ENCODE measurements at places on chromosomes 3 and 15.

GRCh38 chr15:57772223-57772957 is 65.9 kb downstream of the POLR2M start:
- H3K4me3 ChIP-seq, result no peak overlapping the region
- no peaks in the 10 kb centered on the region for H3K36me3 ChIP-seq
- H3K4me1 ChIP-seq, result no peaks in the 10 kb centered on the region
- no peak for DNase-seq

- peaks cover 3% of the 10 kb centered on the region for H3K36me3 ChIP-seq
- H3K4me1 ChIP-seq, result peaks cover 8% of the 10 kb centered on the region
- no peak overlapping the region for H3K27ac ChIP-seq
- H3K4me3 ChIP-seq, result no peak overlapping the region
- no peaks in the 10 kb centered on the region for H3K27me3 ChIP-seq
- DNase-seq, result no peak
Measured at GRCh38 chr3:149152420-149152819, 23.0 kb downstream of the HPS3 start.

DNA sequence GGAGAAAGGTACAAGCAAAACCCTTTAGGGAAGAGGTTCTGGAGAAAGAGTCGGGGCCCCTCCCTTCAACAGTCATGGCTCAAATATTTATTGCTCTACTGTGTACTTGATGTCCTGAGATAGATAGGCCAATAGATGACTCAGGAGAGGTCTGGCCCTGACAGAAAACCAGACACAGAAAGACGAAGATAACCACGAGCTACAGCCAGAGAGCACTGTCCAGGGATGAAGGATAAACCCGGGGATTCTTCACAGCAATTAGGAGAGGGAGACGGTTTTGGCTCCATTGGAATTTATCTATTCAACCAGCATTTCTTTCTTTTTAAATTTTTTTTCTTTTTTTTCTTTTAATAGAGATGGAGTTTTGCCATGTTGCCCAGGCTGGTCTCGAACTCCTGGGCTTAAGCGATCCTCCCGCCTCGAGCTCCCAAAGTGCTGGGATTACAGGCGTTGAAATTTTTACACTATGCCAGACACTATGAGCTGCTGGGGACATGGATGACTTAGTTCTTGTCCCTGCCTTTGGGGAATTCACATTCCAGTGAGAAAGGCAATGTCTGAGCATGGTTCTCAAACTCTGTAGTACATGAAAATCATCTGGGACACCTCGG is 4.6 kb upstream of the CIDEC start:
- peak overlapping the region; percentile 92 for H3K27ac ChIP-seq
- no peak overlapping the region for H3K4me3 ChIP-seq
- H3K4me1 ChIP-seq, result peaks cover 6% of the 10 kb centered on the region
- peak; percentile 75 for DNase-seq

GRCh38 chr15:82692171-82692570 is 17.5 kb downstream of the AP3B2 start:
- no peaks in the 10 kb centered on the region for H3K27me3 ChIP-seq
- H3K4me3 ChIP-seq, result no peak overlapping the region
- H3K36me3 ChIP-seq, result no peaks in the 10 kb centered on the region

DNA sequence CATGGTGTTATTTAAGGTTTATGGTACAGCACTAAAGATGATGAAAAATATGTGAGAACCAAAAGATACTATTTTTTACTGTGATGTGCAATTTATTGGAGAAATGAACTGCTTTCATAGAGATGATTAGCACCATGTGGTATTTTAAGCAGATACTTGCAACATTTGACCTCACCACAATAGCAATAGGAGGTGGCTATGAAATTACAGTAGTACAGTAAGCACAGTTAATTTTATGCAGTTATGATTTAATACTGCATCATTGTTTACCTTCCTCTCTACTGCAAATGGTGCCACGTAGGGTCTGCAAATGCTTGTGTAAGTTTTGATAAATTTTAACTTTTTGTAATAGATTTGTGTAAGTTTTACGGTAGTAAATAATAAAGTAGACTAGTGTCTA is 14.0 kb downstream of the PYGO1 start:
- no peak for DNase-seq
- no peaks in the 10 kb centered on the region for H3K4me1 ChIP-seq
- no peak overlapping the region for H3K4me3 ChIP-seq
- no peaks in the 10 kb centered on the region for H3K27me3 ChIP-seq
- H3K27ac ChIP-seq, result no peak overlapping the region

- no peak overlapping the region for H3K27ac ChIP-seq
- no peaks in the 10 kb centered on the region for H3K36me3 ChIP-seq
- no peak overlapping the region for H3K4me3 ChIP-seq
- no peak for DNase-seq
- H3K27me3 ChIP-seq, result no peaks in the 10 kb centered on the region
Measured at GRCh38 chr3:162742159-162742717, 1245.6 kb downstream of the OTOL1 start.

- H3K27ac ChIP-seq, result no peak overlapping the region
- no peaks in the 10 kb centered on the region for H3K27me3 ChIP-seq
- no peaks in the 10 kb centered on the region for H3K36me3 ChIP-seq
- peaks cover 11% of the 10 kb centered on the region for H3K4me1 ChIP-seq
- no peak for DNase-seq
Measured at GRCh38 chr3:125077864-125078263, 22.1 kb upstream of the HEG1 start.

DNA sequence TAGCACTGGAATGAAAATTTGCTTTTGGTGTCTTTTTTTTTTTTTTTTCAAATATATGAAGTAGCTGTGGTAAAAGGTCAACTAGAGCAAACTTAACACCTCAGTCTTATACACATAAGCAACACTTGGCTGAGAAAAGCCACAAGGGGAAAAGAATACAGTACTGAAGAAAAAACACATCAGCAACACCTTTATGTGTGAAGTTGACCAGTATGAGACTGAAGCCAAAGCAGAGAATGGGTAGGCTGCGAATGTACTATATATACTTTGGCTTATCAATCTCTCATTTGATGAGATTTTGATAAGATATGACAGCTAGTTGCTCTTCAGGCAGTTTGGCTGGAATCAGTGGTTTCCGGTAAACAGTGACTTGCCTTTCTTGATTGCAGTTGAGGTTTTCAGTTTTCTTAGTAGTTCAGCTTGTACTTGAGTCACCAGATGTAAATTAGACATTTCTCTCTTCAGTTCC is 22.0 kb upstream of the ZCWPW2 start:
- H3K27me3 ChIP-seq, result no peaks in the 10 kb centered on the region
- H3K36me3 ChIP-seq, result no peaks in the 10 kb centered on the region
- DNase-seq, result peak; percentile 60
- no peak overlapping the region for H3K4me3 ChIP-seq

GRCh38 chr15:57525581-57525980 is 66.1 kb upstream of the MYZAP start:
- peaks cover 5% of the 10 kb centered on the region for H3K4me1 ChIP-seq
- no peak for DNase-seq
- H3K4me3 ChIP-seq, result no peak overlapping the region

GRCh38 chr3:13614607-13615006 is 65.7 kb downstream of the FBLN2 start:
- DNase-seq, result no peak
- H3K27ac ChIP-seq, result no peak overlapping the region
- H3K4me1 ChIP-seq, result no peaks in the 10 kb centered on the region
- no peaks in the 10 kb centered on the region for H3K27me3 ChIP-seq
- no peak overlapping the region for H3K4me3 ChIP-seq
- H3K36me3 ChIP-seq, result no peaks in the 10 kb centered on the region

DNA sequence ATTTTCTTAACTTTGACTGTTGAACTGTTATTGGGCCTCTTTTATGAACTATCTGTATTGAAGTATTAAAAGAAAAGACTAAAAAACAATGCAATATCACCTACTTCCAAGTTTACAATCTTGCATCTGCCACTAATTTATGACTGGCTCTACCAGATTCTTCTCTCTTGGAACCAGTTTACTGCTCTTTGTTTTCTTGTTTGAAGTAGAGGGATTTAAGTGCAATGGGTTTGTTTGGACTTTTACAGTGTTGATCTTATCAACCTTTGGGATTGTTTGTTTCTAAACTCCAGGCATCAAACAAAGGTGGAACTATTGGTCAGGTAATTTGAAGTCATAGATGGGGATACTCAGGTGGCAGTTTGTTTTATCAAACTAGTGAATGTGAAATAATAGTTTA is 43.0 kb upstream of the MEIS2 start:
- H3K36me3 ChIP-seq, result no peaks in the 10 kb centered on the region
- no peaks in the 10 kb centered on the region for H3K4me1 ChIP-seq
- H3K27ac ChIP-seq, result no peak overlapping the region
- no peak overlapping the region for H3K4me3 ChIP-seq

DNA sequence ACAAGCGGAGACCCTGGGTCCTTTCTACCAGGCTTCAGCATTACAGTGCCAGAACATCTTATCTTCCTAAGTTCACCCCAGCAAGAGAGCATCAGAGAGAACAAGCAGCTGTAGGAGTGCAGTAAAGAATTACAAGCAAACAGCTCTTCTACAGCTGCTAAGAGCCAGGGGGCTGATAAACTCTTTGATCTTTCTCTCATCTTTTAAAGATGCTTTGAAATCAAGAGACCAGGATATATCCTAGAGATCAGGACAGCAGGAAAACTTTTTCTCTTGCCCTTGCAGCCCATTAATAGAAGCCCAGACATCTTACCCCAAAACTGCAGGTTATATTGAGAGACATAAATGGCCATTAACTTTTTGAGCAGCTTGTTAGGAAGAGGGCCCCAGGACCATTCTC is 198.1 kb downstream of the RSL24D1 start:
- no peaks in the 10 kb centered on the region for H3K36me3 ChIP-seq
- no peak overlapping the region for H3K27ac ChIP-seq
- DNase-seq, result no peak
- H3K4me1 ChIP-seq, result no peaks in the 10 kb centered on the region
- H3K27me3 ChIP-seq, result no peaks in the 10 kb centered on the region

GRCh38 chr3:4107430-4107829 is 195.7 kb upstream of the SETMAR start:
- no peaks in the 10 kb centered on the region for H3K4me1 ChIP-seq
- H3K36me3 ChIP-seq, result no peaks in the 10 kb centered on the region
- no peaks in the 10 kb centered on the region for H3K27me3 ChIP-seq
- no peak for DNase-seq

- no peak overlapping the region for H3K4me3 ChIP-seq
- H3K27ac ChIP-seq, result no peak overlapping the region
- peaks cover 9% of the 10 kb centered on the region for H3K4me1 ChIP-seq
- no peaks in the 10 kb centered on the region for H3K36me3 ChIP-seq
- no peaks in the 10 kb centered on the region for H3K27me3 ChIP-seq
Measured at GRCh38 chr15:80991421-80991820, 1.8 kb upstream of the MESD start.

GRCh38 chr15:62068810-62069167 is 2.0 kb downstream of the C2CD4A start:
- peak; percentile 73 for DNase-seq
- no peaks in the 10 kb centered on the region for H3K36me3 ChIP-seq
- H3K27me3 ChIP-seq, result peaks cover 13% of the 10 kb centered on the region
- H3K4me1 ChIP-seq, result peaks cover 10% of the 10 kb centered on the region
- H3K4me3 ChIP-seq, result no peak overlapping the region

DNA sequence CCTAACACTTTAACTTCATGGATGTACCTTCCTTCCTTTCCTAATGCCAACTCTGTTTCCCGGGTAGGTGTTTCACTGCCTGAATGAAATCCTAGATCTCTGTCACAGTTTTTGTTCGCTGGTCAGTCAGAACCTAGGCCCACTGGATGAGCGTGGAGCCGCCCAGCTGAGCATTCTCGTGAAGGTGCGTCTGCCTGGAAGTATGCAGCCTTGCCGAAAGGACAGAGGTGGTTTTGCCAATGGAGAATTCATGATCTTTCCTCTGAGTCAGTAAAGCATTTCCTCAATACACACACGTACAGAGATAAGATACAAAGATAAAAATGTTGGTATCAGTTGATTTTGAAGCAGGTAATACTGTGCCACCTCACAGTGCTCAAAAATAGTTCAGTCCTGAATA is 32.7 kb downstream of the TUBGCP4 start:
- DNase-seq, result peak; percentile 84
- H3K4me3 ChIP-seq, result no peak overlapping the region
- no peak overlapping the region for H3K27ac ChIP-seq

GRCh38 chr3:128709038-128709437 is 16.9 kb upstream of the RAB7A start:
- peaks cover 14% of the 10 kb centered on the region for H3K4me1 ChIP-seq
- no peak overlapping the region for H3K27ac ChIP-seq
- no peaks in the 10 kb centered on the region for H3K27me3 ChIP-seq
- DNase-seq, result no peak

GRCh38 chr3:195062866-195063540 is 208.0 kb downstream of the XXYLT1 start:
- no peaks in the 10 kb centered on the region for H3K27me3 ChIP-seq
- H3K36me3 ChIP-seq, result no peaks in the 10 kb centered on the region
- H3K4me3 ChIP-seq, result no peak overlapping the region
- H3K27ac ChIP-seq, result no peak overlapping the region
- DNase-seq, result no peak

DNA sequence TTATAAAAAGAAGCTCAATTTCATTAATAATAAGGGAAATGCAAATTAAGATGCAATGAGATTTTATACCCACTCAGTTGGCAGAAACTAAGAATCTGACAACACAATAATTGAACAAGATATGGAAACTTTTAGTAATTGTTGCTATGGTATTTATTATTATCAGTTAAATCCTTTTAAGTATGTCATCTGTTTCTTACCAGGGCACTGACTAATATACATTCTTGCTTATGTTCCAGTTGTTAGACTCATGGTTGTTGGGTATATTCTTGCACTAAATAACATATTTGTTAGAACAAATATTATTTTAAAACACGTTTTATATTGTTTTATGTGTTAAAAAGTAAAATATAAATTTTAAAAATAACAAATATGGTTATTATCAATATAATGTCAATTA is 690.3 kb downstream of the MECOM start:
- no peaks in the 10 kb centered on the region for H3K36me3 ChIP-seq
- no peaks in the 10 kb centered on the region for H3K27me3 ChIP-seq
- H3K4me3 ChIP-seq, result no peak overlapping the region

GRCh38 chr3:61407397-61407796 is 154.0 kb upstream of the PTPRG start:
- H3K27me3 ChIP-seq, result no peaks in the 10 kb centered on the region
- H3K36me3 ChIP-seq, result no peaks in the 10 kb centered on the region
- no peak for DNase-seq
- H3K4me1 ChIP-seq, result no peaks in the 10 kb centered on the region
- H3K27ac ChIP-seq, result no peak overlapping the region

- H3K27ac ChIP-seq, result peak overlapping the region; percentile 62
- peaks cover 20% of the 10 kb centered on the region for H3K4me1 ChIP-seq
- H3K36me3 ChIP-seq, result peaks cover 3% of the 10 kb centered on the region
- DNase-seq, result no peak
Measured at GRCh38 chr15:63792584-63792983, 41.2 kb downstream of the HERC1 start.

DNA sequence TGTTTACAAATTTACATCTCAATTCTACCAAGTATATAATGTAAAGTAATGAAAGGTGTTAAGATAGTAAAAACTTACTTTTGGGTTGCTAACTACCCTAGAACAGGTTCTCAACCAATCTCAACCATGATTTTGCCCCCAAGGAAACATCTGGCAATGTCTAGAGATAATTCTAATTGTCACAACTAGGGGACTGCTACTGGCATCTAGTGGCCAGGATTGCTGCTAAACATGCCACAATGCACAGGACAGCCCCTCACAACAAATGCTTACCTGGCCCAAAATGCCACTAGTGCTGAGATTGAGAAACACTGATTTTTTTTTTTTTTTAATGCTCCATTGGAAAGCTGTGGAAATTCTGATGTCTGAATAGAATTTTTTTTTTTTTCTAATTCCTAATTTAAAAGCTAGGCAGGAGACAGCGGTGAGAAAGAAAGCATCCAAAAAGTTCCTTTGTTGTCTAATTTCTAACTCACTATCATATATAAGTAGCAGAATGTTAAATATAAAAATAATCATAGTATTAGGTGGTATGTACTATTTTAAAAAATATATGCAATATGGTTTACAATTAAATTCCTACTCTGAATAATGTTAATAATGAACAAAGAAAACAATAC is 81.5 kb downstream of the TJP1 start:
- no peaks in the 10 kb centered on the region for H3K27me3 ChIP-seq
- H3K27ac ChIP-seq, result no peak overlapping the region
- peaks cover 2% of the 10 kb centered on the region for H3K4me1 ChIP-seq
- H3K4me3 ChIP-seq, result no peak overlapping the region
